ENCODE measurements at places on chromosomes 16 and 17.

DNA sequence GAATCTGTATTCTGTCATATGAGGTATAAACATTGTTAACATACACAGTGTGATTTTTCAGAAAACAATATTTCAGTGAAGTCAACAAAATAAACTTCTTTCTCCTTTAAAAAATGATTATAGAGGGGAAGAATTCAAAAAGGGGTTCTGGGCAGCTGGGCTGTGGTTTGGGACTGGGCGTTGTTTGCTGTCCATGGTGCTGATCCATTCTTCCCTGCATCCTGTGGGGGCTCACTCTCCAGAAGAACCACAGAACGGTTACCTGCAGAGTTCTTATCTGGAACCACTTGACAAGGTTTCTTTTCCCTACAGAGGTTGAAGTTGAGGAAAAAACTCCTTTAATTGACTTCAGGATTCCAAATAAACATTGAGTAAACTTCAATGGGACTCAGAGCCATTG, 1091.0 kb downstream of the CDH8 start:
- DNase-seq = peak; percentile 27

GRCh38 chr17:42917236-42917603, 16.6 kb downstream of the G6PC1 start:
- DNase-seq = no peak

- DNase-seq = no peak
These were observed 24.1 kb downstream of the ALOX15B start for GRCh38 chr17:8062807-8063483.

DNA sequence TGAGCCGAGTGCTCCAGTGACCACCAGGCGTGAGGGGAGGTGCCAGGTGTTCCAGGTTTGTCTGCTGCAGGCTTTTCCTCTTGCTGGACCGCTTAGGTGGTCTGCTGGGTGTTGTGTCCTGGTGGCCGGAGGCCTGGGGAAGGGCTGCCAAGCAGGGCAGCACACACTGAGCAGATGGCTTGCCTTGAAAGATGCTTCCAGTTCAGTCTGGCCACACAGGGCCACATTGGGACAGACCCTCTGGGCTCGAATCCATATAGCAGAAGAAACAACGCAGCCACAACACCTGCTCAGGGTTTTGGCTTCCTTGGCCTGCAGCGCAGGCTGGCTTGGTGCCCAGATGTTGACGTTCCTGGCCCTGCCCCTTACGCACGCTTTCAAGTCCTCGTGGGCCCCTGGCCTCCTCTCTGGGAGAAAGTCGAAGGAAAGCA, 24.8 kb downstream of the GINS2 start:
- no peak for DNase-seq

DNA sequence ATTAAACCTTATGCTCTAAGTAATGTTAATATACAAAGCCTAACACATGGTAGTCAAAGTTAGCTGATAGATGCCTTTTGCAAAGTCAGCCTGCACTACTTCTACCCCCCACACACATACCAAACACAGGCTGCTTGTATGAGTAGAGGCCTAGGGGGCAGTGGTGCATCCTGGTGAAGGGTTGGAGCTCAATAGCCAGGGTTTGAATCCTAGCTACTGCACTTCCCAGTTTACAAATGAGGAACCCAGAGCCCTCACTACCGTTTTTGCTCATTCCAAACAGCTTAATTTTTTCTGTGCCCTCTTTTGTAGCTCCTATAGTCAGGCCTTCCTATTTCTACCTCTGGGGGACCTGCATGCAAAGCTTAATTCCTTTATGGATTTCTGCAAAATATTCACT, 18.9 kb upstream of the HYDIN start:
- no peak for DNase-seq

- DNase-seq = no peak
These were observed 6.8 kb downstream of the PRCD start for GRCh38 chr17:76546556-76547182.

DNA sequence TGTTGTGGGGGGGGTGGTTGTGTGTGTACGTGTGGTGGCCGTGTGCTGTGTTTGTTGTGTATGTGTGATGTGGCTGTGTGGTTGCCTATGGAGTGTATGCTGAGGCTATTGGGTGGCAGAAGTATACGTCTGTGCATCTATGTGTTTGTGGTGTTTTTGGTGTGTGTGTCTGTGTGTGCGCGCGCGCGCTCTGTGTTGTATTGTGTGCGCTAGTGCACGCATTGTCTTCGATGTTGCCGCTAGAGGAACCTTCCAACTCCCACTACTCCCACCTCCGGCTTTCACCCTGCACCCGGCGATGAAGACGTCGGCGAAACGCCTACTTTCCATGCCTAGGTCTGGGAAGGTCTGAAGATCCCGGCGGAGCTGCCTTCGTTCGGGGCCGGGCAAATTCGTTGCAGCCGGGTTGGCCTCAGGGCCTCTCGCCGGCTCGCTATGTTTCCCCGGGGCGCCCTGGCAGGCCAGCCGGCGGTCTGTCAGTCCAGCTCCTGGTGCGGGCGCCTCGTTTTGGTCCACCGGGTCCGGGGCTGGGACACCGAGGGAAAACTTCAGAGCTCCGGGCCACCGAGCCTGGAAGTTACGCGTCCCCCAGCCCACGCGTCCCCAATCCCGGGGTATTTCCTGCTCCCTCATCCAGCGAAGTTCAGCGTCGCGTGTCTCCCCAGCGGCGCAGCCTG, 5.2 kb upstream of the DLX4 start:
- DNase-seq = peak; percentile 38

DNA sequence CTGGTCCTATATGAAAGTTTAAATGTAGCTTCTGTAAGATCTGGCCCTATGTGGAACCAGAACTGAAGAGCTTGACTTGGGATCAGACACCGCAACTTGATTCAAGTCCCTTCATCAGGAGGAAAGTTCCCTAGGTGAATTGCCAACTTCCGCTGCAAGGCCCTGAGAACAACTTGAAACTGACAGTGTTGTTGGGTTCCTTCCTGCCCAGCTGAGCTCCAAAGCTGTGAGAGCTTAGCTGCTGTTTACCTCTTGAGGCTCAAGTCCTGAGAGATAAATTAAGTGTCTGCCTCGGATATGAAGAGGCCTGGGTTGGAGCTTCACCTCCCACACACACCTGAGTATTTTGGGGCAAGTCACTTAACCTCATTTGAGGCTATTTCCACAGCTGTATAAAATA, 44.7 kb downstream of the REXO5 start:
- DNase-seq = no peak

- DNase-seq = no peak
These were observed 35.0 kb downstream of the NOS2 start for GRCh38 chr17:27765353-27765752.

- no peak for DNase-seq
These were observed 13.6 kb upstream of the C1QTNF8 start for GRCh38 chr16:1109648-1110047.

DNA sequence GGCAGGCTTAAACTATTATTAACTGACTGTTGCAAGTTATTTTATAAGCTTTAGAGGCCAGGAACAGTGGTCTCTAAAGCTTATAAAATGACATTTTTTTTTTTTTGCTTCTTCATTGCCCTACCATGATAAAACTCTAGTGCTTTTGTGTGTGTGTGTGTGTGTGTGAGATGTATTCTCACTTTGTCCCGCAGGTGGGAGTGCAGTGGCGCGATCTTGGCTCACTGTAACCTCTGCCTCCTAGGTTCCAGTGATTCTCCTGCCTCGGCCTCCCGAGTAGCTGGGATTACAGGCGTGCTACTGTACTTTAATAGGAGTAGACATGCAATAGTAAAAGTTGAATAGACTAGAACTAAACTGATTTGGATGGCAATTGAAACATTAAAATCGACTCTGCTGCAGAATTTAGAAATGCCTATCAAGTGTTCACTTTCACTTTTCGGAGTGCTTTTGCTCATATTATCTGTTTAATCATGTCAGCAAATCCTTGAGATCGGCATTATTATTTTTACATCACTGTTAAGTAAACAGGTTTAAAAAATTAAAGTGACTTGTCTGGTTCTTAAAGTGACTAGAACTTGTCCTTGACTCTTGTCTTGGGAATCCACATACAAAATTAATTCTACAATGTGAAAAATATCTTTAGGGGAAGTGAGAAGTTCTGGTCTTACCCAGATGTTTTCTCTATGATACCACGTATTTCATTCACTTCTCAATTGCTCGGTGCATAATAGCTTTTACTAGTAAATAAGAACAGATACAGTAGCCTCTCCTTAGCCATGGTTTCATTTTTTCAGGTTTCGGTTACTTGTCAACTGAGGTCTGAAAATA, 8.4 kb upstream of the PCTP start:
- no peak for DNase-seq

DNA sequence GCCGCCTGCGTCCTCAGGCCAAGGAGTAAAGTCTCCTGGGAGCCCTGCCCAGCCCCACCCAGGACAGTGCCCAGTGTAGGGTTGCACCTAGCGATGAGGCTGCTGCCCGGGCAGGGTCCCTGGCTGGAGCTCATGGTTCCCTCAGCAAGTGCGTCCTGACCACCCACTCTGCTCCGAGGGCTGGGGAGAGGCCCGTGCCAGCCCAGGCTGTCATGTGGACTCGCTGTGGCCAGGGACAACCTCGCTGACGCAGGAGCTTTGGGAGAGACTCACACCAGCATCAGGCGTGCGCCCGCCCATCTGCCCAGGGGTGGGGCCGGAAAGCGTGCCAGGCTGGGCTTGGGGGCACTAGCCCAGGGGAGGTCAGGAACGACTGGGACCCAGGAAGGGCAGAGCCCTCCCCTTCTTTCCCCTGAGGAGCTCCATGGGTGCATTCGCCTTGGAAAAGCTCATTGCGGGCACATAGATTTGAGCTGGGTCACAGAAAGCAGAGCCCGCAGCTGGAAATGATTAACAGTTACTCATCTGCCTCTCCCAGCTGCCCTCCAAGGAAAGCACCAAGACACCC, 19.7 kb downstream of the DPEP1 start:
- no peak for DNase-seq

DNA sequence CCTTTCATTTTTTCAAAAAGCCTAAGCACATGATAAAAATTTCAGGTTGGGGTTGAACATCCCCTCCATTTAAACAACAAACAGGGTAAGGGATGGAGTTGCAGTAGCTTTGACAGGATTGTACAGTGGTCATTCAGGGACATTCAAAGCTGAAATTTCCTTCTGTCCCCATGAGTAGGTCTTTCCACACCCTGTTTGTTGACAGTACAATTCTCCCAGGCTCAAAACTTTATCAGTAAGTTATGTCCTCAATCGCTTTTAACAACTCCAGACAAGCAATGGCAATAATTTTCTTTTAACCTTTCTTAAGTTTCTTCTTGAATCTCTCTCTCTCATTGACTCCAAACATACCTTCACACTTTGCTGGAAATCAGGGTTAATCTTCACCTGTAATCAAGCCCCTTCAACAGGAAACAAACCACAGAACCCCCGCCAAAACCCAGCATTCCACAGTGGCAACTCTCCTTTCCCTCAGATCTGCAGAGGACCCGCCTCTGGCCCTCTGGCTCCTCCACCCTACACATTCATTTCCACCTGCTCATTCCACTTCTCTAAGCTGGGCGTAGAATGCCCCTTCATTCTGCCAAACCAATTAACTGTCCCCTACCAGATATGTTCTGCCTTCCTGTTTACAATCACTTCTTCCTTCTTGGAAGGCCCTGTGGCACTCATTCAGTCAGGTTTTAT, 20.7 kb downstream of the TXNDC11 start:
- DNase-seq = no peak

- no peak for DNase-seq
These were observed 850.4 kb downstream of the KCNJ2 start for GRCh38 chr17:71019699-71020098.

GRCh38 chr16:23194497-23195221, 12.1 kb downstream of the SCNN1G start:
- no peak for DNase-seq

DNA sequence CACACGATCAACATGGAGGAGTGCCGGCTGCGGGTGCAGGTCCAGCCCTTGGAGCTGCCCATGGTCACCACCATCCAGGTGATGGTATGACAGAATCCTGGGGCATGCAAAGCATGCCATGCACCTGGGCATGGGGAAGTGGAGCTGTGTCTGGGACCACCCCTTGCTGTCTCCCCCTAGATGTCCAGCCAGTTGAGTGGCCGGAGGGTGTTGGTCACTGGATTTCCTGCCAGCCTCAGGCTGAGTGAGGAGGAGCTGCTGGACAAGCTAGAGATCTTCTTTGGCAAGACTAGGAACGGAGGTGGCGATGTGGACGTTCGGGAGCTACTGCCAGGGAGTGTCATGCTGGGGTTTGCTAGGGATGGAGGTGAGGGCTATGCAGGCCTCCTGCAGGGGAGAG, 6.7 kb downstream of the IFI35 start:
- DNase-seq = no peak

DNA sequence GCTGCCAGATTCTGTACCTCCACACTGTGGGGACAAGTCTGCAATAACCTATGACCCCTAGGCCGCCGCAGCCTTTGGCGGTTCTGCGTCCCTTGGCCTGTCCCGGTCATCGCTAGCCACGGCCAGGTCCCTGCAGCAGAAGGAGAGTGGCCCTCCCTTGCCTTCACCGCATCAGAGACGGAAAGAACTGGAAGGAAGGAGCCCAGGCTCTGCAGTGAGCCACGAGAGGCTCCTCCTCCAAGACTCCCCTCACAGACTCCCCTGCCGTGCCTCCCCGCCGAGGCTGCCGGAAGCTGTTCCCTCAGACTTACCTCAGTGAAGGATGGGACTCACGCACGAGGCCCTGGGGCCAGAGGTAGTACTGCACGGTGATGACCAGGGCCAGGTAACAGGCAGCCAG, 11.0 kb downstream of the SLC38A8 start:
- DNase-seq = no peak

DNA sequence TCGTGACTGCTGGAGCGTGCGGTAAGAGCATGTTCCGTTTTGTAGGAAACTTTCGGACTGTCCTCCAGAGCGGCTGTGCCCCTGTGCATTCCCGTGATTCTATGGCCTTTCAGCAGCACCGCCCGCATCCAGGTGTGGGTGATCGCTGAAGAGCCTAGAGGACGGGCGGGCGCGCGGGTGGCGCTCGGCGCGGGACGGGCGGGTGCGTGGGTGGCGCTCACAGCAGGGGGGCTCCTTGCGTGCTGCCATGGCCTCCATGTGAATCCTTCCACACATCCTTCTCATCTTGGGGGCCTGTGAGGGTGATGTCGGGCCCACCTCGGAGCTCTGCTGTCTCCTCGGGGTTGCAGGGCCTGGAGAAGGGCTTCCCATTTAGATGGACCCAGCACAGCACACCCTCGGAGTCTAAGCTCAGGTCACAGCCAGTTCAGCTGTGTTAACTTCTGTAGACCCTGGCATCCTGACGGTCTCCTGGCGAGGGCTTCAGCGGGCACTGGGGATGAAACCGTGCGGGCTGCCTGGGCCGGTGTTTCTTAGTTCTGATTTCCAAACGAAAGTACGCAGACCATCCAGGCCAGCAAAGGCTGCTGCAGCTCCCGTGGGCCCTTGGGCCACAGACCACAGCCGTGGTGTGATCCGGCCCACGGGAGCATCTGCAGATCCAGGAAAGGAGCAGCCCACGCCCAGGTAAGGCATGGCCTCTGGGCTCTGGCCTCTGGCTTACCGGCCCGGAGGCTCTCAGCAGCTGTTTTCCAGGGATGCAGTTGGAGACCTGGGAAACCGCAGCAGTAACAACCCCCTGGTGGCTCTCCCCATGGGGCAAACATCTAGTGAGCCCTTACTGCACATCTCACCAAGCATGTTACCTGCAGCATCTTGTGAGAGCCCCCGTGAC, 339.4 kb downstream of the FOXL1 start:
- DNase-seq = no peak

DNA sequence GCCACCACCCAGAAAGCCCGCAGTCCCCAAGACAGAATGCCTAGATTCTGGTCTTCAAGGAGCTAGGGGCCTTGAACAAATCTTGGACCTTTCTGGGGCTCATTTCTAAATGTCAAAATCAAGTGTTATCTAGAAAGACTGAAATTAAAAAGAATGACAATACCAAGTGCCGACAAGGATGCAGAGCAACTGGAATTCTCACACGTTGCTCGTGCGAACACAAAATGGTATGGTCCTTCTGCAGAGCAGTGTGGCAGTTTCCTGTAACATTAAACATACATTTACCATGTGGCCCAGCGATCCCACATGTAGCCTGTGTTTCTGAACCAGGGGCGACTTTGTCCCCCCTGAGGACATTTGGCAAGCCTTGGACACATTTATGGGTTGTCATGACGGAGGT, 137.9 kb downstream of the GAS7 start:
- DNase-seq = no peak

Measured in right hindlimb (tissue), 1 donor.